ENCODE measurements at places on chromosomes 5 and 9.

GRCh38 chr5:74717596-74717995 is 32.6 kb downstream of the HEXB start:
- DNase-seq: no peak

DNA sequence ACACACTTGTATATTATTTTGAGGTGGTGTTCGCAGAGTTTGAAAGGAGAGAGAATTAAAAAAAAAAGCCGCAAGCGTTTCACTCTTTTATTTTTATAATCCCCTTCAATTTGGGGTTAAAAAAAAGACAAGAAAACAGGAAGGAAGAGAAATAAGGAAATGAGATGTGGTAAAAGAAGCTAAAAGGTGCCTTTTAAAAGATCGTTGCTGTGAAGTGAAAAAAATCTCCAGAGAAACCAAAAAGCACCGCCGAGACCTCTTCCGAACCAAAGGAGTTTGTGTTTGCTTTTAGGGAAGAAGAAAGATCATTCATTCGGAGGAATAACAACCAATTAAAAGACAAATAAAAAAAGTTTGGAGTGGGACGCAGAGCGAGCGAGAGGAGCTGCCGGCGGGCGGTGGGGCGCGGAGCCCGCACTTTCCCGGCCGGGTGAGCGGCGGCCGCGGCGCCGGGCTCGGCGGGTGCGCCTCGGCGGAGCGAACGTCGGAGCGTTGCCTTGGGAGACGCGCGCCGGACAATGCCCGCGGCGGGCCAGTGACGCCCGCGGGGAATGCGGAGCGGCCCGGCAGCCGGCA is 355 bp downstream of the TLE4 start:
- no peak for DNase-seq

- no peak for DNase-seq
These were observed 181.5 kb upstream of the RAI14 start for GRCh38 chr5:34474573-34475021.

- no peak for DNase-seq
These were observed 4.5 kb downstream of the DBN1 start for GRCh38 chr5:177468685-177469628.

- no peak for DNase-seq
These were observed 17.9 kb downstream of the NIPAL4 start for GRCh38 chr5:157477814-157478494.

GRCh38 chr5:155772009-155772662 is 554.8 kb upstream of the SGCD start:
- no peak for DNase-seq

GRCh38 chr9:8800196-8800595 is 1000.6 kb upstream of the DMAC1 start:
- no peak for DNase-seq

GRCh38 chr5:150611026-150611425 is 29.4 kb upstream of the SYNPO start:
- no peak for DNase-seq

GRCh38 chr5:76733049-76733417 is 17.1 kb downstream of the F2R start:
- peak; percentile 51 for DNase-seq

Measured in activated CD8-positive, alpha-beta memory T cell treated with anti-CD3 and anti-CD28 coated beads, Interleukin-2, amount 50 U/mL, for 4 hours (primary cell).